ENCODE measurements at places on chromosomes 13 and 19.

DNA sequence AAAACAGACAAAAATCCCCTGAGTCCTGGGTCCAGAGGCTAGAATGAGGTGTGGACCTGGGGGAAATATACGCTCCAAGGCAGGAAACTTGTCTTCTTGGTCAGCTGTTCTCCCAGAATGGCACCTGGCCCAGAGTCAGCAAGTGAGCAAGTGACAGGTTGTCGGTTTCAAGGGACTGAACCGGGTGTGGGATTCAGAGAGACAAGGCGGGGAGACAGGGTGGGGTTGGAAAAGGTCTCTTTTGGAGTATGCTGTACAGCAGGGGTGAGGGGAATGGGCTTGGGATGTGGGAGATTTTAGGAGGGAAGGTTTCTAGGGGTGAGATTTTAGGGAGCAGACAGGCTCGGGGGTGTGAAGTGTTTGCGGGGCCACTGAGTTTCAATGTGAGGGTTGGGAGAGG is 83.3 kb downstream of the RYR1 start:
- DNase-seq, result no peak

GRCh38 chr19:876780-877314 is 16.1 kb downstream of the MED16 start:
- no peak for DNase-seq

GRCh38 chr13:45850027-45850613 is 1.4 kb downstream of the SIAH3 start:
- no peak for DNase-seq

- DNase-seq, result no peak
Observed at GRCh38 chr13:26423629-26424028, 133.9 kb upstream of the WASF3 start.

GRCh38 chr13:22103046-22104027 is 432.5 kb downstream of the FGF9 start:
- no peak for DNase-seq

- DNase-seq, result peak; percentile 62
Observed at GRCh38 chr13:24261566-24261965, 47.8 kb upstream of the C1QTNF9 start.

- no peak for DNase-seq
Observed at GRCh38 chr19:56423985-56424353, 19.8 kb downstream of the ZNF583 start.

- DNase-seq, result no peak
Observed at GRCh38 chr13:78777396-78777795, 118.4 kb upstream of the OBI1 start.
